ENCODE measurements at places on chromosomes 5 and 9.

- DNase-seq = no peak
Observed at GRCh38 chr5:81575924-81576323, 175.0 kb downstream of the SSBP2 start.

DNA sequence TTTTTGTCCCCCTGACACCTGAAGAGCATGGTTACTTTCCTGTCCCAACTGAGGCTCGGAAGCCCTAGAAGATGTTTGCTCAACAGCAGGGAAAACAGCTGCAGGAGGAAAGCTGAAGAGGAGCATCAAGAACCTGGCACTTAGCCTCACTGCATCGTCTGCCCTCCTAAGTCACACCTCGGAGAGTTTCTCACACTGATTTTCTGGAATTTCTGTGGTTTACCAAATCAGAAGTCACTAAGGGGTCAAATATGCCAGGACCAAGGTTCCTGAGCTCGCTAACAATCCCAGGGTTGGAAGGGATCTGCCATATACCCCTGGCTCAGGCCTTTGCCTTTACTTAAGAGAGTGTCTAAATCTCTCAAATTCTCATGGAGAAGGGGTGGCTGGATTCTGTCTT lies 5.3 kb downstream of the IL12B start:
- DNase-seq = no peak

- DNase-seq = no peak
Observed at GRCh38 chr5:117588611-117589010, 1014.0 kb upstream of the SEMA6A start.

GRCh38 chr5:164898705-164899104 lies 1393.3 kb downstream of the MAT2B start:
- no peak for DNase-seq

DNA sequence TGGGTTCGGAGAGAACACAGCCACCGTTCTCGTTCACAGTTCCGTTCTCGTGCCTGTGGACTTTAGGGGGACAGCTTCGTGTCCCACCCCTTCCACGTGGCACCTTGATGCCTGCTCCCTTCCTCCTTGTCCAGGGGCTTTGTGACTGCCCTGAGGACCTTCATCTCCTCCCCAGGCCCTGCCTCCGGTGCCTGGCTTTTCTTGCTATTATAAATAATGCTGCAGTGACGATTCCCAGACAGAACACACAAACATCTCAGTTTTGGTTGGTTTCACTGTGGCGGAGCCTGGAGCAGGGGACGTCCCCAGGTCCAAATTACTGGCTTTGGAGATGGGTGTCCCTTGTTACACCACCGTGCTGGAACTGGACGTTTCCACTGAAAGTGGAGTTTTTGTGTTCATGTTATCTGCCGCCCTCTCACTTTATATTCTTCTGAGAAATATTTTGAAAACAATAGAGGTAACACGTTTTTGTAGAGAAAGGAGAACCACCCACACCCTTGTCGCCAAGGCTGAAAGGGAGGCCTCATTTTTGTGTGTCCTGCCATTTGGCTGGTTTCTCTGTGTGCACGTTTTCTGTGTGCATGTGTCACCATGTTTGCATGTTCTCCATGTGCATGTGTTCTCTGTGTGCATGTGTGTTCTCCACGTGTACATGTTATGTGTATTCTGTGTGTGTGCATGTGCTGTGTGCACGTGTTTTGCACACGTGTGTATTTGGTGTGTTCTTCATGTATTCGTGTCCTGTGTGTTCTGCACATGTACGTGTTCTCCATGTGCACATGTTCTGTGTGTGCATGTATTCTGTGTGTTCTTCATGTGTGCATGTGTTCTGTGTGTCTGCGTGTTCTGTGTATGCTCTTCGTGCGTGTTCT lies 24.2 kb downstream of the WNK2 start:
- DNase-seq = no peak

- no peak for DNase-seq
Observed at GRCh38 chr9:10651012-10651411, 38.2 kb upstream of the PTPRD start.

GRCh38 chr9:37010180-37010579 lies 23.9 kb downstream of the PAX5 start:
- no peak for DNase-seq

DNA sequence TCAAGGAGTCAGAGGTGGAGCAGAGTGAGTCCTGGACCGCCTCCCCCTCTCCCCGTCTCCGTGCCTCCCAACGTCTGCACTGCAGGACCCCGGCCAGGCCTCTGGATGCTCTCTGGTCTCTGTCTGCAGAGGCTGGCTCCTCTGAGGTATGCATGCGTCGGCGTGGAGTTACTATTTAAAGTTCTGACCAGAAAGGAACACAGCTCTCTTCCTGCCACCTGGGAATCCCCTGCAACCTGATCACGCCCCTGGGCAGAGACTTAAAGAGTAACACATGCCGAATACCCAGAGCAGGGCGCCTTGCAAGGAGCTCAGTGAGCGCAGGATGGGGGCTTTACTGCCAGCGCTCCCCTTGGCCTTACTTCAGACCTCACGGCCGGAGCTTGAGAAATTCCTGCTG lies 16.0 kb downstream of the ANXA6 start:
- DNase-seq = no peak

- no peak for DNase-seq
Observed at GRCh38 chr9:123769719-123770118, 160.2 kb downstream of the DENND1A start.

GRCh38 chr5:67985686-67986387 lies 229.7 kb upstream of the PIK3R1 start:
- no peak for DNase-seq

GRCh38 chr5:72947498-72947897 lies 8.3 kb upstream of the FCHO2 start:
- no peak for DNase-seq

DNA sequence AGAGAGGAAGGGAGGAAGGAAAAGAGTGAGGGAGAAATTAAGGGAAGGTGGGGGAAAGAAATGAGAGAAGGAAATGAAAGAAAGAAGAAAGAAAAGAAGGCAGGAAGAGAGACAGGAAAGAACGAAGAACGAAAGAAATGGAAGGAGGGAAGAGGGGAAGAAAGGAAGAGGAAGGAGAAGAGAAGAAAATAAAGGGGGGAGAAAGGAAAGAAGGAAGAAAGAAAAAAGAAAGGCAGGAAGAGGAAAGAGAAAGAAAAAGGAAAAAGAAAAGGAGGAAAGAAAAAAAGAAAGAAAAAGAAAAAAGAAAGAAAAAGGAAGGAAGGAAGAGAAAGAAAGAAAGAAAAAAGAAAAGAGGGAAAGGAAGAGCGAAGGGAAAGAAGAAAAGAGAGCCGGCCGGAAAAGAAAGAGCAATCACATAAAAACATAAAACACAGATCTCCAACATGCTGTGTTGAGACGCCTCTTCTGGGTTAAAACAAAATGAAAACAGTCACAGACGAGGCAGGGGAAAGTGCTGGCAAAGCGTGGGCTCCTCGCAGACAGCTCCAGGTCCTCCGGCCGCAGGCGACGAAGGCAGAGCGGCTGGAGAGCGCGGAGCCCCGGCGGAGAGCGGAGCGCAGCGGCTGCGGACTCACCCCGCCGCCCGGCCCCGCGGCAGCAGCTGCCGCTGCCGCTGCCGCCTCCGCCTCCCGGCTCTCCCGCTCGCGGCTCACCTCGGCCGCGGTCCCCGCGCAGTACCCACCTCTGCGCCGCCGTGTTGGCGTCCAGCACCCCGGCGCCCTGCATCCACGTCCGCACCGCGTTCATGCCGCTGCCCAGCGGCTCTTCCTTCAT lies 896 bp downstream of the EBF1 start:
- DNase-seq = no peak

DNA sequence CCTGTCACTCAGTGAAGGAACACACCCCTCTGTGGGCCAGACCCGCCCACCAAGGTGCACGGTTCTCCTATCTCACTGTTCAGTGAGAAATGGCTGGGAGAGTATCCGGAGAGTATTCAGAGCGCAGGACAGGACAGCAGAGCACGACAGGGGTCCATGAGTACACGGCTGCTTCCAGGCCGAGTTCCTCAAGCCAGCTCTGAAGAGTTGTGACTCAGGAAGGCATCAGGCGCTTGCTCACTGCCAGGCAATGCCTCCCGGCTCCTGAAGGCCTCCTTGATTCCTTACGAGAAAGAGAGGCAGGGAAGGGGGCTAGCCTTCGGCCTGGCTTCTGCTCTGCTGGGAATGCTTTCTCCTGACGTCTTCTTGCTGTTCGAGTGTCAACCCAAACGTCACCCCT lies 132.1 kb upstream of the PPP1R26 start:
- DNase-seq = no peak

DNA sequence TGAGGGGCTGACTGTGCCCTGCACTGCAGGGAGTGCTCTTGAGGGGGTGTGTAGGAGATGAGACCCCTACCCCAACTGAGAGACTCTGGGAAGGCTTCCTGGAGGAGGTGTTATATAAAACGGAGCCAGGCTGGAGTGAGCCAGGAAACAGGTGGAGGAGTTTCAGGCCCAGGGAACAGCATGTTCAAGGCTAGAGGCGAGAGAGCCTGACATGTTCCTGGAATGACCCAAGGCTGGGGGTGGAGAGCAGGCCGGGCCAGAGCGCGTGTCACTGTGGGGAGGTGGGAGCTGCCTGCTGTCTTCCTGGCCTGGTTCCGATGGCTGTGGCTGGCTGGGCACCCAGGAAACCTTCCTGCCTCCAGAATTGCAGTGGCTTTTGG lies 48.7 kb downstream of the RXRA start:
- no peak for DNase-seq

DNA sequence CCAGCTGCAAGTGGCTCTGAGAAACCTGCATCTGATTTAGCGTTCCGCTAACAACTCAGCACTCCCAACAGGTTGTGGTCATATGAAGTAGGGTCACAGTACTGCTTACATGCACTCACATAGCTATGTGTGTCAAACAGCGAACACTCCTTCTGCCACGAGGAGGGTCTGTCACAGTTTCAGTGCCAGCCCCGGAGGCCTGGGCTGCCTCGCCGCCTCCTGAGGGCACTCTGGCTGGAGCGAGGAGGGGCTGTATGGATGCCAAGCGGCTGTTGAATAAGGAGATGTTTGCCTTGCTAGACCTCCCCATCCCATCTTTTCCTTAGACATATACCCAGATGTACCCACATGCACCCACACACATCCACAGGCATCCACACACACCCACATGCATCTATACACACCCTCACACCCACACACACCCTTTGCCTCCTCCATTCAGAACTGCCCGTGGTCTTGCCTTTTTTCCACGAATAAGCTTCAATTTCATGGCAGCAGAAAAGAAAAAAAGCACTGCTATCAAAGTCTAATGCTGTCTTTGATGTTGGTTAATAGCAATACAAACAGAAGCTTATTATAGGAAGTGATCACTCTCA lies 95.7 kb downstream of the HSD17B3 start:
- DNase-seq = no peak

Data from epithelial cell of prostate (primary cell).